ENCODE measurements at places on chromosomes 2 and 18.

- no peak for DNase-seq
Measured at GRCh38 chr2:205758051-205758450, 75.8 kb downstream of the NRP2 start.

DNA sequence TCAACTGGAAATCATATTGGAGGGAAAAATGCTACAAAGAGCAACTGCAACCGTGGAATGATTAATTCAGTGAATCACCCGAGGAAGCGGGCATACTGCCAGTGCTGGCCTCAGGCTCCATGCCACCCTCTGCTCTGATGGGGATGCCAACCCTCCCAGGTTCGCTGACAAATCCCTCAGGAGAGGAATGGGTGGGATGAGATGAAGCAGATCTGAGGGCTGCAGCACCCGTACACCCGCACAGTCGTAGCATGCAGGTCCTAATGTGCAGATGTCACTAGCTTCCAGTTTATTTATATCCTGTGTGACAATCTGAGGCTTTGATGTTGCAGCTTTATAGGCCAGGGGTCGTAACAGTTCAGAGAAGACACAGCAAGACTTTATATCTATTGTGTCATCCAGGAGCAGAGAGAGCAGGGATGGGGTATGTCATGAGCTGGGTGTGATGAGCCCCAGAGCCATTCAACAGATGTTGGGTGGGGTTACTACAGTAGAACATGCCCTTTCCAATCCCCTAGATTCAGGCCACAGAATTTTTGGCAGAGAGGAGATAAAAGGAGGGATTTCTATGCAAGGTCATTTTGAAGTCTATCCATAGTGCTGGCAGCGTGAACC is 44.6 kb downstream of the DPP4 start:
- no peak for DNase-seq

GRCh38 chr2:204503869-204504268 is 41.4 kb upstream of the PARD3B start:
- no peak for DNase-seq

DNA sequence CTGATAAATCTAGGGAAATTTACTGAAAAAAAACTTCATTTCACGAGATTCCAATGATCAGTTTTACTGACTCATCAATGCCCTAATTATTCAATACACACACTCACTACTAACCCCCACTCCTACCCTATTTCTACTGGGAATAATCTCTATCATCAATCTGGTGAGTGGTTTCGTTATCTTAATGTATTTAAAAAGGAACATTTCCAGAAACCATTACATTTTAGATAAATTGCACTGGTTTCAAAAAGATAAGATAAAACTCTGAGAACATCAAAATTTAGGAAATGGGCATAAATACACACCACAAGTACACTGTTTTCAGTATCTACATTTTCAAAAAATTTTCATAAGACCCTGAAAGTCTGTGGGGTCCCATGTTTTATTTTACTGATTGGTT is 471.4 kb upstream of the PKDCC start:
- DNase-seq, result no peak

- DNase-seq, result no peak
Measured at GRCh38 chr2:133654949-133655348, 86.7 kb upstream of the NCKAP5 start.

GRCh38 chr2:9663008-9663879 is 32.4 kb upstream of the YWHAQ start:
- no peak for DNase-seq

DNA sequence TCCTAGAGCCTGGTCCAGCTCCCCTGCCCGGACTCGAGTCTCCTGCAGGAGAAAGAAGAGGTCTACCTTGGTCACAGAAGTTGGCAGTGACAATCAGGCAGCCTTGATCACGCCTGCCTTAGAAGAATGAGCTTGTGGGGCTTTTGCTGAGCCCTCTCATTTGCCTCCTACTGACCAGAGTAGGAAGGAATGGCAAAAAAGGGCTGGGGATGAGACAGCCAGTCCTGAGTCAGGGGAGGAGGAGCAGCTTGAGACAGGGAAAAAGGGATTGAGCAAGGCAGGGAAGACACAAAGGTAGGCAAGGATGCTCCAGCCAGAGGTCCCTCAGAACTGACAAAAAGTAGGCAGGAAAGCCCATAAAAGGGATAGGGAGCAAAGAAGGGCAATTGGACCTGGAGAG is 6.0 kb downstream of the WDR54 start:
- no peak for DNase-seq

GRCh38 chr2:1544478-1545069 is 131.3 kb downstream of the TPO start:
- no peak for DNase-seq

DNA sequence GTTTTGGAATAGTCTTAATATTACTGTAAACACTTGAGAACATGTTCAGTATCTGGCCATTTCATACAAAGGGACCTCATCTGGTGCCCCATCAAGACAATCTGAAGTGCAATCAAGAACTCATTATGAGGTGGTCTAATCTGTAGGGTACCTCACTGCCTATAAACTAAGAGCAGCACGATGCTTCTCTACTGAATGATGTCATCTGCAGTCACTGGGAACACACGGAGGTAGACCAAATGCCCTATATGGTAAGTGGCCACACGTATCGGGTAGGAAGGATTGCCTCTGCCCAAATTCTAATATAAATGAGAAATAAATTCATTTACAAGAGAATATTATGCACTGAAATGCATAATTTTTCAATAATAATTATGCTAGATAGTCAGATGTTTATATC is 90.4 kb downstream of the SLC8A1 start:
- no peak for DNase-seq

DNA sequence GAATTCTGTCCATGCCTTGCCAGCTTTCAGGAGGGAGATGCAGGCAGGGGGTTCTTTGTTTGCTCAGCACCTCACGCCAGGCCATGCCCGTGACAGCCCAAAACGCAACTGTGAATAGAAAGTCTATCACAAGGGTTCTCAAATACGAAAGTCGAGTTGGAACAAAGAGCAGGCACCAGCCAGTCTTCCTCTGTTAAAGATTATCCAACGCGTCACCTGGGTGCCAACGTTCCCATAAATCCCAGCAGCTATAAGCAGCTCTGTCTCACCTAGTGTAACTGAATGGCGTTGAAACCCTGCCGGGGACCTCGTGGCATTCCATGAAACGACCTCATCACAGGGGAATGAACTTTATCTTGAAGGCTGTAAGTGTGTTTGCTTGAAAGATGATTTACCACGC is 84.8 kb upstream of the GATA6 start:
- DNase-seq, result no peak

DNA sequence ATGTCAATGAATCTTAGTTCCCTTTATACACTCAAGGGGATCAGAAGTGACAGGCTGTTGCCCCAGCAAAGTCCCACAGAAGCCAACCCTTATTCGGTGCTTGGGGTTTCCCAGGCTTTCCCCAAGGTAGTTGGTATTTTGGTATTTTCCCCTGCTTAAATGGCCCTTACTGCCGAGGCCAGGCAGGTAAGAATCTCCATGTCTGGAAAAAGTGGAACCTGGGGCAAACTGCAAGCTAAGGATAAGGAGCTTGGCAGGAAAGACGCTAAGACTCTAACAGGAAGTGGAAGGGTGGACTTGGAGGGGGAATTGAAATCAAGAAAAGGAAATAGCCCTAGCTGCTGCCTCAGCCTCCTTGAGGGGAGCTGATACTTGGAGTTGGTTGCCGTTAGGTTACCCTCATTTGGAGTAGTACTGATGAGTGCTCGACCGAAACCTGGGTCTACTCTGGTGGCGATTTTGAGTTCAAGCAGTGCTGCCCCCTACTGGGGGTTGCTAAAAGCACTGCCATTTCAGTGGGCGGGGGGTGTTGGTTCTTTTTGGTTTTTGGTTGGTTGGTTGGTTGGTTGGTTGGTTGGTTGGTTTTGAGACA is 3.3 kb upstream of the GPBAR1 start:
- peak; percentile 49 for DNase-seq

GRCh38 chr2:148989882-148990493 is 48.5 kb upstream of the LYPD6B start:
- DNase-seq, result peak; percentile 10

GRCh38 chr2:222058819-222059445 is 239.9 kb downstream of the PAX3 start:
- DNase-seq, result no peak

- no peak for DNase-seq
Measured at GRCh38 chr2:11998626-11999378, 252.4 kb downstream of the LPIN1 start.

DNA sequence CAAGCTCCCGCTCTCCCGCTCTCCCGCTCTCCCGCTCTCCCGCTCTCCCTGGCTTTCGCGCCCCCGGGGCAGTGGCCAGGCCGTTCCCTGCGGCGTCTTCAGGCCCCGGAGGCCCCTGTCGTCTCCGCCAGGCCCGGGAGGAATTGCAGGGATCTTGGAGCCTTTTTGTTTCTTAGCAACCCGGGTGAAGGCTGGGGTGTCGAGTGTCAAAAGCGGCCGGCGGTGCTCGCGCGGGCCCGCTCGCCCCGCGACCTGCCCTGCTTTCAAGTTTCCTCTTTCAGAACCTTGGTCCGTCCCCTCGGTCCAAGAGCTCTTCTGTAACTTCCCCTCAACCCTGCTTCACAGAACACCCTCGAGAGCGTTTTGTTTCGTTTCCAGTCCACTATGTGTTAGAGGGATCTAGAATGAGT is 1.4 kb downstream of the RNF138 start:
- no peak for DNase-seq

GRCh38 chr18:69686861-69687260 is 260.8 kb downstream of the CD226 start:
- no peak for DNase-seq

GRCh38 chr2:43171789-43172188 is 54.6 kb downstream of the ZFP36L2 start:
- no peak for DNase-seq

DNA sequence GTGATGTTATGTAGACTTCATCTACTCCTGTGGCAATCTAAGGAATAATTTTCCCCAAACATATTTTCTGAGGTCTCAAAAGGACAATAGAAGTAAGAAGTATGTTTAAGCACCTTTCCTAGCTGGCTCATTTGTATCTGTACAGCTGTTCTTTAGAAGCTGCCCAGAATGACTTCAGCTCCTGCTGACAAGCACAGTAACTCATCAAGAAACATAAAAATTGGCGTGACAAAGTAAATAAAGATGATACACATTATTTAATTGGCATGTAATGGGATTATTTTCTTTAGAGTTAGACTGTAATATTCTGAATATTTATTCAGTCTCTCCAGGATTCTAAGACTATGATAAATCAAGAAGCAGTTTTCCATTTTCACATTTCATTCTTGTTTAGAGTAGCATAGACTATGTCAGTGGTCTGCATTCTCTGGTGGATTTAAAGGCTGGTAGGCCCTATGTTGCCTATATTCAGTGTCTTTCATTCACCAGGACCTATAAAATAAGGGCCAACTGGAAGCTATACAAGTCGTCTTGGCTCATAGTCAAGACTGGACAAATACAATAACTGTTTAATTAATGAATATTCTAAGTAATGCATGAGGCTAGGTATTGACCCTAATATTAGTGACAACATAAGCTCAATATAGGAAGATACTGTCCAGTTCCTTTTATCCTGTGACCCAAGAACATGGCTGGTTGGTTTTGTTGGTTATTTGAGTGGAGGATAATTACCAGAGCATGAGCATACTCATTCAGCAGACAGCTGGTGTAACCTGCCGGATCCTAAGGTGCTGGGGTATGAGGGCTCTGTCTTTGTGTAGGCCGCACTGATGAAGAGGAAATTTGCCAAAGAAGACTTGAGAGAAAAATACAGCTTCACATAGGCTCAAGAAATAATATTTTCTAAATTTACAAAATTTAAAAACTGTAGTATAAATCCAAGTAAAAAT is 107.0 kb downstream of the PDE1A start:
- no peak for DNase-seq

- DNase-seq, result no peak
Measured at GRCh38 chr2:36366491-36367120, 11.0 kb downstream of the CRIM1 start.

- no peak for DNase-seq
Measured at GRCh38 chr18:23943104-23943503, 71.5 kb upstream of the TTC39C start.

GRCh38 chr2:45778720-45779171 is 127.3 kb downstream of the PRKCE start:
- DNase-seq, result peak; percentile 51

GRCh38 chr18:69267895-69268294 is 132.8 kb upstream of the DOK6 start:
- DNase-seq, result no peak

DNA sequence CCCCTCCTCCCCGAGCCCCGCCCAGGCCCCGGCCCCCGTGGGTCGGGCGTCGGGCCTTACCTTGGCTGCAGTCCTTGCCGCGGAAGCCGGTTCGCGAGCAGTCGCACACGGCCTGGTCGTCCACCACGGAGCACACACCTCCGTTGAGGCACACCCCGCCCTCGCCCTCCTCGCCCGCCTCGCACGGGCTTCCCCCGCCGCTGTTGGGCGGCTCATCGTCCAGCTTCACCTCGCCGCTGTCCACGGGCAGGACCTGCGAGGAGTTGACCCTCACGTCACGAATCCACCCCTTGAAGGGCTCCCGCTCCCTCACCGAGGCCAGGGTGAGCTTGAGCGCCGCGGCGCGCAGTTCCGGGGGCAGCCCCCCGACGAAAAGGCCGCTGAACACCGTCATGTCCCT is 4.5 kb downstream of the NRXN1 start:
- DNase-seq, result no peak

DNA sequence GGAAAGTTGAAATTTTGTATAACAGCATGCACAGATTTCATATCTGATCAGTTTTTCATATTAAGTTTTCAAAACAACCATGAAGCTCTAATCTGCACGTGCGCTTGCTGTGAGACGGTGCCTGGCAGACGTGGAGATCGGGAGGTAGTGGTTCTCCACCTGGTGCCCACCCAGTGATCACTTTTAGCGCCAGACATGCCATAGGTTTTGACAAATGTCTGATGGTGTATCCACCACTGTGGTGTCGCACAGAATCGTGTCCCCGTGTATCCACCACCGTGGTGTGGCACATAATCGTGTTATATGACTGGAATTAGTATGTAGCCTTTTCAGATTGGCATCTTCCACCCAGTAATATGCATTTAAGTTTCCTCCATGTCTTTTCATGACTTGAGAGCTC is 40.9 kb upstream of the KCNG2 start:
- DNase-seq, result no peak

- no peak for DNase-seq
Measured at GRCh38 chr2:68253219-68254068, 1.1 kb upstream of the PPP3R1 start.

DNA sequence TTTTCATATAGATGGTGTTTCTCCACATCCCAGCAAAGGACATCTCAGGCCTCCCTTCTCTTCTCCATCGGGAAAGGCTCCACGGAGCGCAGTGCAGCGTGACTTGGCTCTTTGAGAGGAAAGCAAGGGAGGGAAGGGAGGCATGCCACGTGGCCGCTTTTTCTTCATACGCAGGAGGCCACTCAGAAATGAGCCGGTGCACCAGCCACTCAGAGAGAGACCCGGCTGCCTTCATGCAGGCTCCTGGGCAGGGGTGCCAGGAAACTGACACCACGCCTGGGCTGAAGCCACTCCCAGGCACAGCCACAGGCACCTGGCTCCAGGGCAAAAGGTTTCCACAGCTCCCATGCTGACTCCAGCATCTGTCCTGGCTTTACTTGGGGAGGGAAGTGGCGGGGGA is 11.1 kb upstream of the LOXHD1 start:
- no peak for DNase-seq

Data from stimulated activated CD8-positive, alpha-beta memory T cell treated with anti-CD3 and anti-CD28 coated beads, Interleukin-7, amount 100 ng/mL, for 1 hour (primary cell).